ENCODE measurements at places on chromosomes 13 and 19.

- H3K4me3 ChIP-seq: no peak overlapping the region
- H3K4me1 ChIP-seq: no peaks in the 10 kb centered on the region
- no peak for DNase-seq
- no peak overlapping the region for H3K27ac ChIP-seq
Observed at GRCh38 chr13:112442483-112443090, 66.4 kb downstream of the SPACA7 start.

- H3K4me3 ChIP-seq: no peak overlapping the region
- no peaks in the 10 kb centered on the region for H3K4me1 ChIP-seq
- no peaks in the 10 kb centered on the region for H3K27me3 ChIP-seq
- no peaks in the 10 kb centered on the region for H3K36me3 ChIP-seq
- no peak for DNase-seq
- H3K27ac ChIP-seq: no peak overlapping the region
Observed at GRCh38 chr13:74979703-74980102, 502.3 kb downstream of the TBC1D4 start.

- peak overlapping the region; percentile 97 for H3K4me3 ChIP-seq
- DNase-seq: peak; percentile 67
- no peaks in the 10 kb centered on the region for H3K4me1 ChIP-seq
- peaks cover 6% of the 10 kb centered on the region for H3K36me3 ChIP-seq
Observed at GRCh38 chr13:49935171-49936074, 717 bp downstream of the SPRYD7 start.

DNA sequence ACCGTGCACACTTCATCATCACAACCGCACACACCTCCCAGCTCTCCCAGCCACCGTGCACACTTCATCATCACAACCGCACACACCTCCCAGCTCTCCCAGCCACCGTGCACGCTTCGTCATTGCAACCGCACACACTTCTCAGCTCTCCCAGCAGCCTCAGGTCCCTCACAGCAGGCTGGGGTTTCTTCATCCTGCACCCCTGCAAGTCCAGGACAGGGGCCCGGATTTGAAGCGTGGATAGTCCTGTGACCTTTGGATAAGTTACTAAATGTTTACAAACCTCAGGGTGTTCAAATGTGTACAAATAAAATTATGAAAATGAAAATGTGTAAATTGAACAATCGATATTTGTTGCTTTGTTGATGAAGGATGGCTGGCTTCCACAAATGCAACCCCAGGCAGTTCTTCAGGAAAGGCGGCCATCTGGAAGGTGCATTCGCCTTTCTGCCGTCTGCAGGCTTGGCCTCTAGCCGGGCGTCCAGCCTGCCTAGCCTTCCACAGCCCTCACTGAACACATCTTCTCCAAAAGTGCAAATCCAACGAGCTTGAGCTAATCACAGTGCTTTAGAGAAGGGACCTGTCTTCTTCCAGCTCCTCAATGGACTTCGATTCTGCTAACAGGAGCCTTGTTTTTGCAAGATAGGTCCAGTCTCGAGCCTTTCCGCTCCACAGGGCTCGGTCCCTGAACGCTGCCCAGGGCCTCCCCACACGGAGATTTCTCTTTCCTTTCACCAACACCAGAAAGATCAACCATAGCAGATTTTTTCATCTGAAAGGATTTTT, 74.2 kb downstream of the SPACA7 start:
- no peak for DNase-seq
- no peak overlapping the region for H3K27ac ChIP-seq
- H3K27me3 ChIP-seq: no peaks in the 10 kb centered on the region
- H3K4me3 ChIP-seq: no peak overlapping the region
- H3K36me3 ChIP-seq: no peaks in the 10 kb centered on the region
- no peaks in the 10 kb centered on the region for H3K4me1 ChIP-seq

DNA sequence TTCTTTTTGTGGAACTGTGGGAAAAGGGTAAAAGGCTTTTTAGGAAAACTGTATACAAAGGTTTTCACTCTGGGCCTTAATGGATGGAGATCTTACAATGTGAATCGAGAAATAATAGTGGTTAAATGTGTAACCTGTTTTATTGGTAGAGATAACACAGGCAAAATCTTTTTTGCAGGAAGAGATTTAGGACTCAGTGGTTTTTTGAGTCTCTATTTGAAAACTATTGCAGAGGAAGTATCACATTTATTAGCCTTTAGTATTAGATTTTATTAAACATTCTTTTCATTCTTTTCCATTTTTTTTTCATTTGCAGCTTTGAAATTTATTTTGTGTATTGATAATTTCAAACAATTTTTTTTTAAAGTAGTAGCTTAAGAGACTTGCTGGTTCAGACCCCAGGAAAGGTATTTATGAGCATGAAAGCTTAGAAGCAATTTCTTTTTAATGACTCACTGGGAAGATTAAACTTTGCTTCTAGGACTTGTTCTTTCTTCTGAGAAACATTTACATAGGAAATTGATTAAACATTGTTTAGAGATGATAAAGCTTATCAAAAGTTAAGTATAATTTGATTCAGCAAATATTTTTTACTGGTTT, 10.5 kb downstream of the KLF5 start:
- no peak overlapping the region for H3K4me3 ChIP-seq
- H3K27ac ChIP-seq: no peak overlapping the region
- no peaks in the 10 kb centered on the region for H3K27me3 ChIP-seq
- no peaks in the 10 kb centered on the region for H3K36me3 ChIP-seq
- H3K4me1 ChIP-seq: peaks cover 7% of the 10 kb centered on the region

DNA sequence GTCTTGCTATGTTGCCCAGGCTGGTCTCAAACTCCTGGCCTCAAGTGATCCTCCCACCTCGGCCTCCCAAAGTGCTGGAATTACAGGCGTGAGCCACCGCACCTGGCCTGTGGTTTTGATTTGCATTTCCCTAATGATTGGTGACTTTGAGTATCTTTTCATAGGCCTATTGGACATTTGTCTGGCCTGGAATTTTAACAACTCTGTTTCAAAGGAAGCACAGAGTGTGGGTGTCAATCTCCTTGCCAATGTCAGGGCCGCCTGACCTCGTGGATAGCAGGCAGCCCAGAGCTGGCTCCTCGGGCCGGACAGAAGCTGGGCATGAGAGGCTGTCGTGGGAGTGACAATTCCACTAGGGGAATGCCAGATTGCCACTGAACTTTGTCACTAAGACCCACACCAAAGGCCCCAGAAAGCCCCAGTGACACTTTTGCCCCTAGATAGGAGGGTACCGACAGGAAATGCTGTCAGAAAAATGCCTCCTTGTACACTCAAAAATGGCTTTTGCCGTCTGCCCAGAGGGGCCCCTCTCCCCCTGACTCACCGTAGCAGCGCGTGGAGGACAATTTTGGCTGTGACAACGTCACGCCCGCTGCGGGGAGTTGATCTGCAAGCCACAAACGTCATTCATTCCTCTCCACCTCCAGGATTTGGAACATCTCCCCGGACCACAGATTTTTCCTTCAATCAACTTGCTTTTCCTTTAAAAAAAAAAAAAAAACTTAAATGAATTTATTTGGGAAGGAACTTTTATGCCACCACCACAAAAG, 11.7 kb upstream of the ADGRE5 start:
- H3K36me3 ChIP-seq: no peaks in the 10 kb centered on the region
- H3K4me1 ChIP-seq: peaks cover 25% of the 10 kb centered on the region
- H3K27ac ChIP-seq: peak overlapping the region; percentile 91
- no peaks in the 10 kb centered on the region for H3K27me3 ChIP-seq

- no peaks in the 10 kb centered on the region for H3K4me1 ChIP-seq
- no peaks in the 10 kb centered on the region for H3K27me3 ChIP-seq
- no peak overlapping the region for H3K27ac ChIP-seq
- no peak overlapping the region for H3K4me3 ChIP-seq
- peaks cover 4% of the 10 kb centered on the region for H3K36me3 ChIP-seq
- no peak for DNase-seq
Observed at GRCh38 chr13:46687810-46688209, 109.2 kb downstream of the ESD start.

DNA sequence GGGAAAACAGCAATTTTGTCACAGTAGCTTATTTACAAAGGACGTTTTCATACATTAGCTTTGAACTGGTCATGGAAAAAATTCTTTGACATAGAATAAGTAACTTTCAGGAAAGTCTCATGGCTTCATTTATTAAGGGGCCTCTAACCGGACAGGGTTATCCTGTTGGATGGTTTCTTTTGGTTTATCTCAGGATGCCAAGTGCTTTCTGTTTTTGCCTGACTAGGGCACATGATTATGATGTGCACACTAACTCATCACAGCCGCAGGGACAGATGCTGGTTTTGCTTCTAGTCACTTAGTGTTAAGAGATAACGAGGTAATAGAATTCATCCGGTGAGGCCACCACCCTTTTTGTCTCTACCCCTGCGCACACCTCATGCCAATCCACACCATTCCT, 53.0 kb downstream of the TGDS start:
- H3K4me1 ChIP-seq: peaks cover 1% of the 10 kb centered on the region
- DNase-seq: no peak
- H3K27ac ChIP-seq: no peak overlapping the region
- H3K36me3 ChIP-seq: no peaks in the 10 kb centered on the region
- no peak overlapping the region for H3K4me3 ChIP-seq

- H3K36me3 ChIP-seq: peaks cover 9% of the 10 kb centered on the region
- H3K4me3 ChIP-seq: peak overlapping the region; percentile 76
- peaks cover 18% of the 10 kb centered on the region for H3K4me1 ChIP-seq
- DNase-seq: no peak
- peak overlapping the region; percentile 87 for H3K27ac ChIP-seq
- H3K27me3 ChIP-seq: no peaks in the 10 kb centered on the region
Observed at GRCh38 chr19:46714444-46715106, 2.3 kb downstream of the PRKD2 start.

- peaks cover 22% of the 10 kb centered on the region for H3K27me3 ChIP-seq
- H3K36me3 ChIP-seq: no peaks in the 10 kb centered on the region
- H3K4me1 ChIP-seq: peaks cover 8% of the 10 kb centered on the region
- peak within 1 kb of the TSS; percentile 33 for H3K4me3 ChIP-seq
- no peak within 1 kb of the TSS for H3K27ac ChIP-seq
- DNase-seq: no peak
Observed at GRCh38 chr19:4278419-4279266, at the start of gene SHD. SHD (plus strand) TSS chr19:4279266; CDS start chr19:4280064, 798 bp downstream.

GRCh38 chr19:53892981-53893325, 11.0 kb downstream of the PRKCG start:
- H3K36me3 ChIP-seq: no peaks in the 10 kb centered on the region
- H3K4me3 ChIP-seq: no peak overlapping the region
- H3K27ac ChIP-seq: no peak overlapping the region
- H3K4me1 ChIP-seq: no peaks in the 10 kb centered on the region
- no peak for DNase-seq
- H3K27me3 ChIP-seq: peaks cover 12% of the 10 kb centered on the region

GRCh38 chr19:3547301-3547731, 8.3 kb downstream of the TEKTIP1 start:
- no peaks in the 10 kb centered on the region for H3K27me3 ChIP-seq
- DNase-seq: no peak
- H3K36me3 ChIP-seq: peaks cover 16% of the 10 kb centered on the region
- H3K27ac ChIP-seq: no peak overlapping the region
- no peak overlapping the region for H3K4me3 ChIP-seq

GRCh38 chr13:96696389-96696900, 297.8 kb downstream of the OXGR1 start:
- H3K27me3 ChIP-seq: no peaks in the 10 kb centered on the region
- no peak for DNase-seq
- H3K4me1 ChIP-seq: no peaks in the 10 kb centered on the region
- no peak overlapping the region for H3K27ac ChIP-seq
- no peaks in the 10 kb centered on the region for H3K36me3 ChIP-seq

DNA sequence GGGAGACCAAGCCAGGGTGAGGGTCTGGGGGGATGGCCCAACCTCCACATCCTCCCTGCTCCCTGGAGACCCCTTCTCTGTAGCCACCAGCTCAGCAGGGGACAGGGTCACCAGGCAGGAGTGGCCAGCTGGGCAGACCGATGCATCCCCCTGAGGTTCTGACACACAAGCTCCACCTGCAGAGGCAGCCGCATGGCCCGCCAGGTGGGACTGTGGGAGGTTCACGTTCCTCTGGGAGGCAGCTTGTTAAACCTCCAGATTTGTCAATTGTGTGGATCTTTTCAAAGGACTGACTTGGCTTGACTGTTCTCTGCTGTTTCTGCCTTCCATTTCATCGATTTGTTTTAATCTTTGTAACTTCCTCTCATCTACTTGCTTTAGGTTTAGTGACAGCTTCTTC, 8.1 kb downstream of the POLRMT start:
- H3K4me3 ChIP-seq: no peak overlapping the region
- DNase-seq: no peak
- no peak overlapping the region for H3K27ac ChIP-seq
- no peaks in the 10 kb centered on the region for H3K4me1 ChIP-seq

DNA sequence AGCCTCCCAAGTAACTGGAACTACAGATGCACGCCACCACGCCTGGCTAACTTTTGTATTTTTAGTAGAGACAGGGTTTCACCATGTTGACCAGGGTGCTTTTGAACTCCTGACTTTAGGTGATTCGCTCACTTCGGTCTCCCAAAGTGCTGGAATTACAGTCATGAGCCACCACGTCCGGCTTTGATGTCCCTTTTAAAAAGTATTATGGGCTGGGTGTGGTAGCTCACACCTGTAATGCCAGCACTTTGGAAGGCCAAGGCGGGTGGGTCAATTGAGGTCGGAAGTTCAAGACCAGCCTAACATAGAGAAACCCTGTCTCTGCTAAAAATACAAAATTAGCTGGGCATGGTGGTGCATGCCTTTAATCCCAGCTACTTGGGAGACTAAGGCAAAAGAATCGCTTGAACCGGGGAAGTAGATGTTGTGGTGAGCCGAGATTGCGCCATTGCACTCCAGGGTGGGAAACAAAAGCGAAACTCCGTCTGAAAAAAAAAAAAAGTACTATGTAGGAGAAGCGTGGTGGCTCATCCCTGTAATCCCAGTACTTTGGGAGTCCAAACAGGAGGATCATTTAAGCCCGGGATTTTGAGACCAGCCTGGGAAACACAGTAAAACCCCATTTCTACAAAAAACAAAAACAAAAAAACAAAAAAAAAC, 22.8 kb upstream of the ERVV-1 start:
- H3K27me3 ChIP-seq: no peaks in the 10 kb centered on the region
- H3K36me3 ChIP-seq: peaks cover 17% of the 10 kb centered on the region
- H3K4me3 ChIP-seq: no peak overlapping the region
- H3K4me1 ChIP-seq: peaks cover 8% of the 10 kb centered on the region
- no peak for DNase-seq

DNA sequence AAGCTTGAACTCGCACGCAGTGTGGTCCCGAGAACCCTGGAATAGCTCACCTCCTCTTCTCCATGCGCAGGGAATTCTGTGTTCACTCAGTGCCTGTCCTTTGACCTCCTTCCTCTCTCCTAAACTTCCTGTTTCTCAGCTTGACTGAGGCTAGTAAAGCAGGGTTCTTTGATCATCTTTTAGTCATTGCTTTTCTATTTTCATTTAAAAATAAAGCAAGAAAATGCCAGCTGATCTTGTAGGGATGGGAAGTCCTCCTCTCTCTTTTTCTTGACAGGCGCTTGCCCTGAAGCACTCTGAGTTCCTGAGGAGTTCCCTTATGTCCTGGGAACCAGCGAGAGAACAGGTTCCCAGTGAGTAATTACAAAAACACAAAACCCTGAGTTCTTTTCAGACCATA, 62.8 kb downstream of the ARHGEF7 start:
- no peaks in the 10 kb centered on the region for H3K36me3 ChIP-seq
- H3K27ac ChIP-seq: peak overlapping the region; percentile 92
- H3K4me1 ChIP-seq: peaks cover 67% of the 10 kb centered on the region
- no peak for DNase-seq
- H3K27me3 ChIP-seq: no peaks in the 10 kb centered on the region
- H3K4me3 ChIP-seq: peak overlapping the region; percentile 31
